NCI-H187 treated with DMSO at 0.1 percent for 48 hours (cell line): ENCODE measurements at places on chromosomes 3 and 15.

DNA sequence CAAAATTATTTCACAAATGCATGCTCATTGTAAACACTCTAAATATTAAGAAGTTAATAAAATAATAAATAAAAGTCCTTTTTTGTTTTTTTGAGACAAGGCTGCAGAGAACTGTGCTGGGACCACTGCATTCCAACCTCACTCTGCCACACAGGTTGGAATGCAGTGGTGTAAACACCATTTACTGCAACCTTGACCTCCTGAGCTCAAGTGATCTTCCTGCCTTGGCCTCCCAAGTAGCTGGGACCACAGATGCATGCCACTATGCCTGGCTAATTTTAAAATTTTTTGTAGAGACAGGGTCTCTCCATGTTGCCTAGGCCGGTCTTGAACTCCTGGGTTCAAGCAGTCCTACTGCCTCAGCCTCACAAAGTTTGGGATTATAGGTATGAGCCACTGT lies 578.4 kb downstream of the ZIC1 start:
- DNase-seq = no peak

DNA sequence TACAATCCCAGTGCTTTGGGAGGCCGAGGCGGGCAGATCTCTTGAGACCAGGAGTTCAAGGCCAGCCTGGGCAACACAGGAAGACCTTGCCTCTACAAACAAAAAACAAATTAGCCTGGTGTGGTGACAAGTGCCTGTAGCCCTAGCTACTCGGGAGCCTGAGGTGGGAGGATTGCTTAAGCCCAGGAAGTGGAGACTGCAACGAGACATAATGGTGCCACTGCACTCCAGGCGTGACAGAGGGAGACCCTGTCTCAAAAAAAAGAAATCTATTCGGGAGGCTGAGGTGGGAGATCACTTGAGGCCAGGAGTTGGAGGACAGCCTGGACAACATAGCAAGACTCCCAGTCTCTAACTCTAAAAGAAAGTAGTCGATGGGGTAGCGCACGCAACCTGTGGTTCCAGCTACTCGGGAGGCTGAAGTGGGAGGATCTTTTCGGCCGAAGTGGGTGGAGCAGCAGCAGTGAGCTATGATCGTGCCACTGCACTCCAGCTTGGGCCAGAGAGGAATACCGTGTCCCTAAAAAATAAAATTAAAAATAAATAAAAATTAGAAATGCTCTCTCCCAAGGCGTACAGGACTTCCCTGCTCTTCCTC lies 775 bp downstream of the C3orf33 start:
- no peak for DNase-seq

GRCh38 chr3:197858133-197858532 lies 67.1 kb downstream of the LRCH3 start:
- no peak for DNase-seq

DNA sequence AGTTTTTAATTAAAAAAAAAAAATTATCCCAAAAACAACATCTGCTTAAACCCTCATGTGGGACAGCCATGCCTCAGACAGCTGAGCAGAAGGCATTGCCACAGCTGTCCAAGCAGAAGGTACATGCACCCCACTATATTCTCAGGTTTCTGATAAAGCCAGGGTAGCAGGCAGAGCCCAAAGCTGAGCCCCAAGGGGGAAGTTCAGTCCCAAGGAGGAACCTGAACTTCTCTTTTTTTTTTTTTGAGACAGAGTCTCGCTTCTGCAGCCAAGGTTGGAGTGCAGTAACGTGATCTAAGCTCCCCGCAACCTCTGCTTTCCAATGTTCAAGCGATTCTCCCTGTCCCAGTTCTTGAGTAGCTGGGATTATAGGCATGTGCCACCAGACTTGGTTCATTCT lies 33.2 kb downstream of the MKRN2 start:
- no peak for DNase-seq

- no peak for DNase-seq
Observed at GRCh38 chr15:51103330-51103729, 8.6 kb upstream of the TNFAIP8L3 start.

GRCh38 chr3:150114873-150115540 lies 144.3 kb upstream of the PFN2 start:
- no peak for DNase-seq

DNA sequence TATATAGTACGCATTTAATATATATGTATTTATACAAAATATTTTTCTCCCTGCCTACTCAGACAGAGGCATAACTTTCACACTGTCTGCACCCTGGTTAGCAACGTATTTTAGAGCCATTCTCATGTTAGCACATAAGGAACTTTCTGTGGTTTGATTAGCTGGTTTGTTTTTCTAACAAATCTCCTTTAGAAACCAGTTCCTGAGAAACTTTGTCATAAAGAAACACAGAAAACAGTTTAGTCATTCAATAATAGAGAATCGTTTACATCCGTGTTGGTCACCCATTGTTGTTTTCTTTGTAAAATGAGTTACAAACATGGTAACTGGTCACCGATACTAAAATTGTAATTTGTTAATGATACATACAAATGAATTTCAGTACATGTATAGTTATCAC lies 5.9 kb upstream of the NGRN start:
- DNase-seq = no peak

DNA sequence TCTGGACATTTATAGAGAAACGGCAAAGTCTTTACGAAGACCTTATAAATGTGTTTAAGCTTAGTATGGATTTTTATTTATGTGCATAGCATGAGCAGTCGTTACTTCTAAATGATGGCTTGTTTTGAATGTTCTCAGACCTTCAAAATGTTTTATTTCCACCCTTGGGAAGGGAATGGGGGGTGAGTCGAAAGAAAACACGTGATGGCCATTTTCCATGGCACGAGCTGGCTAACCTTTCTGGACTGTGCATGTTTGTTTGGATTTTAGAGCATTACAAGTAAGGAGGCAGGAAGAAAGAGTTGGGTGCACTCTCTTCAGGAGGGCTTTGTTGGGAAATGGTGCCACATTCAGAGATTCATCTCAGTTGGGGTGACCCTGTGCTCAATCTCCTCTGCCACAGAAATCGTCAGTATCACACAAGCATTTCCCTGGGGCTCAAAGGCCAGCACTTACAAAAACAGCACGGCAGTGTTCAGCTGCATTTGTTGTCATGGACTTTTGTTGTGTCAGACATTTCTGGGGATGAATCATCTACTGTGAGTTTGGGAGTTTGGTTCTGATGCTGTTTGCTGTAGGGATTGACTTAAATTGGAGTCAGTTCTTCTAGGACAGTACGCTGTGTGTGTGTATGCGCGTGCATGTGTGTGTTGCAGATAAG lies 52.3 kb upstream of the ADAMTS9 start:
- DNase-seq = no peak

- DNase-seq = no peak
Observed at GRCh38 chr3:60743631-60744164, 507.6 kb downstream of the FHIT start.

GRCh38 chr3:49028298-49028672 lies 913 bp downstream of the IMPDH2 start:
- no peak for DNase-seq

DNA sequence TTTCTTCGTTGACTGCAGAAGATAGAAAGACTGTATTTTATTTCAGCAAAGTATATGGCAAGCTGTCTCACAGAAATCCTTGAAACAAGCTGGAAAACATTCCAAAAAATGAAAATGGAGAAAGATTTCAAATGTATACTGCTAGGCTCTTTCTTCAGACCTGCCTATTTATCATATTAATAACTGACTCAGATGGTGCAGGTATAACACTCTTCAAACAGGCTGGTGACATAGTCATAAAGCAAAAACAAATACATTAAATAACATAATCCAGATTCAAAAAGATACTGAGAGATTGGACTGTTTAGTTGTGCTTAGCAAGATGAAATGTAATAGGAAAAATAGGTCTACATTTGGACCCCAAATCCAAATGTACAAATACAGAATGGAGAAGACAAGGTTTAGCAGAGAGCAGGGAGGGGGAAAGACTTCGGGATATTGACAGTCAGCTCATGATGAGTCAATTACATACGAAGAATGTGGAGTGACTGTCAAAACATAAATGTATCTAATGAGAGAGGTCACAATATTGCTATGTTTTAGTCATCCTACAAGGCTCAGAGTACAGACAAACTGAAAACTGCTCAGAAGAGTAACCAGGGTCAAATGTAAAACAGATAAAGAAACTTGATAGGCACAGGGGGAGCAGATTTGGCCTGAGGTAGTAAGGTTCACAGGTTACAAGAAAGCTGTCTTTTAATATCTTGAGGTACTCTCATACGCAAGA lies 88.7 kb downstream of the DMXL2 start:
- no peak for DNase-seq

DNA sequence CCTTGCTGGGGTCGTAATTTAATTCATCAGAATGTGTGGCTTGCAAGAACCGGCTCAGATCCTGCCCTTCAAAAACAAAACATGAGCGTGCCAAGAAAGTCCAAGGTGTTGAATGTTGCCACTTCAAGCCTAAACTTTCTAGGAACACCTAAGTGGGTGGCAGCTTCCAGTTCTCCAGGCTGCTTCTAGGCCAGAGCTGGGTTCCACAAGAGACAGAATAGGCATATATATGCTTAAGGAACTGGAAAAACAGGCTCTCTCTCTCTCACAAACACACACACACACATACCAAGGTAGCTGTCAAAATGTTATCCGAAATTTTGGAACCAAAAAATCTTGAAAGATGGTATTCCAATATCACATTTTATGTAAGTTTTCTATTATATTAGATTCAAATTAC lies 890 bp upstream of the ADIPOQ start:
- DNase-seq = no peak

- no peak for DNase-seq
Observed at GRCh38 chr3:119630880-119631329, 29.5 kb downstream of the POPDC2 start.

DNA sequence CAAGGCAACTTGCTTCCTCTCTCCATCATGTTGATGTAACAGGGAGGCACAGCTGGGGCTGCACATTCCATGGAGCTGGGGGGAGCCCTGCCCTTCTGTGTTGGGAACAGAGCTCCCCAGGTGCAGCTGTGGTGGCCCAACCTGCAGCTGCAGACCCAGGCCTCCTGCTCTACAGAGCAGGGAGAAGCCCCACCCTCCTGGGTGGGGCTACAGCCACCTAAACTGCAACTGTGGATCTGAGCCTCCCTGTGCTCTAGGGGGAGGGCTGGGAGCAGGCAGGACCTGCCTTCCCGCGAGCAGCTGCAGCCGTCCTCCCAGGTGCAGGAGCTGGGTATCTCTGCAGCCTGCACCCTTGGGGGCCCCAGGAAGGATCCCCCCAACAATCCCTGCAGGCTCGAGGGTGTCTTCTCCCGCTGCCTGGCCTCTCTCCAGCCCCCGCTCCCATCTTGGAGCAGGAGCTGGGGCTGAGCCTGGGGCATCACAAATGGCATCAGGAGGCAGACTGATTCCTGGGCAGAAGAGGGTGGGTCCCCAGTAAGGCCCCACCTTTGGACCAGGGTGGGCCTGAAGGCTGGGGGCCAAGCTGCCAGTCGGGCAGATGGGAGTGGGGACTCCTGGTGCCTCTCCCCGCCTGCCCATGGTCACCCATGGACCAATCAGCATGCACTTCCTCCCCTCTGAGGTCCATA lies 7.4 kb downstream of the LRRC58 start:
- no peak for DNase-seq

DNA sequence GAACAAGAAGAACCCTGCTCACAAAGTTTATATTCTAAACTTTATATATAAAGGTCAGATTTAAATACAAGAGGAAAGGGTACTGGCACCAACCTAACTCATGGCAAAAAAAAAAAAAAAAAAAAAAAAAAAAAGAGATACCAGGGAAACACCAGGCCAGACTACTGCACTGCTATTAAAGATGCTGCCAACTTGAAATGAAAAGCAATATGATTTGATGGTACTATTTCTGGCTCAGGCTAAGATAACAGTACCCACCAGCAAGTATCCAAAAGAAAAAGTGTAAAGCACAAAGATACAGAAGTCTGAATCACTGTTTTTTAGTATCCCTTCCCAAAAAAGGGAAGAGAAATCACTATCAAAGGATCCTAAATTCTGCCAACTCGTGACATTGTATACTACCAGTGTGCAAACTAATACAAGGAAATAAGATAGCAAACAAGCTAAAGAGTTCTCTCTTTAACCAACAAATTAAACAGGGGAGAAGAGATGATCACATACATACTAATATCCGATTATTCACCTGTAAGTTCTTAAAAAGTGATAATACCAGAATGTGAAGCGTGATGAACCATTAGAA lies 28.4 kb downstream of the PEAK1 start:
- no peak for DNase-seq

- DNase-seq = no peak
Observed at GRCh38 chr3:114758831-114759699, 388.0 kb downstream of the ZBTB20 start.

GRCh38 chr15:80803580-80804525 lies 24.7 kb downstream of the CEMIP start:
- no peak for DNase-seq

GRCh38 chr3:46186471-46187340 lies 21.4 kb downstream of the CCR1 start:
- DNase-seq = no peak

DNA sequence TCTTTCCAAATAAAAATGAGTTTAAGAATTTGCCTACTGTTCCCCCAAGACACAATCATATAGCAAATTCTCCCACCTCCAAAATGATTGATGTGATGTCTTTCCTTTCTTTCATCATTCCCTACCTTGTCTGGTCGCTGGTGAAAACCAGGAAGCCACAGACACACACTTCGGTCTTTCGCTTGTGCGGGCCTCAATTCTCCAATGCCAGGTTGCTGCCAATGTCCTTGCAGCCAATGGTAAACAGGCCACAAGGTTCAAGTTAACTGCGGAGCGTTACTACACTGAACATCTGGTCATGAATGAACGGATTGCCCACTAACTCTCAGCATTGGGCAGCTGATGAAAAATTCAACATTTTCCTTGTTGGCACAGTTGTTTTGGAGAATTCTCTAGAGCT lies 192.2 kb downstream of the FOXP1 start:
- no peak for DNase-seq
